Stimulated activated CD8-positive, alpha-beta memory T cell treated with anti-CD3 and anti-CD28 coated beads, Interleukin-15, amount 100 ng/mL, for 4 hours (primary cell): ENCODE measurements at places on chromosomes 1 and 21.

DNA sequence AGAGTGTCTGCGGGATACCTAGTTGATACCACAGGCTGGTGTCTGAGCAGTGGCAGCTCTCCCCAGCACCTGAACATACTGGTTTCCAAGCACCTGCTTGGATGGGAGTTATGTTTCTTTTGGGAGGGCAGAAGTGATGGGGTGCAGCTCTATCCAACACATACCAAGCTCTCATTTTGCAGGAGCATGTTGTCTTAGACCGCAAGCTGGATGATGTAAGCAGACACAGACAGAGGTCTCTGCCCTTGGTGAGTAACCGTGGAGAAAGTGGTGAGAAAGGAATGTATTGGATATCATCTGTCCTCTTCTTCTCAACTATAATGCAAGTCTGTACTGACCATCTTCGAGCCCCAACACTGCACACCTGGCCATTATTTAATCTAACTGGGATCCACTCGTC, 37.4 kb downstream of the ZNF496 start:
- no peak for DNase-seq

DNA sequence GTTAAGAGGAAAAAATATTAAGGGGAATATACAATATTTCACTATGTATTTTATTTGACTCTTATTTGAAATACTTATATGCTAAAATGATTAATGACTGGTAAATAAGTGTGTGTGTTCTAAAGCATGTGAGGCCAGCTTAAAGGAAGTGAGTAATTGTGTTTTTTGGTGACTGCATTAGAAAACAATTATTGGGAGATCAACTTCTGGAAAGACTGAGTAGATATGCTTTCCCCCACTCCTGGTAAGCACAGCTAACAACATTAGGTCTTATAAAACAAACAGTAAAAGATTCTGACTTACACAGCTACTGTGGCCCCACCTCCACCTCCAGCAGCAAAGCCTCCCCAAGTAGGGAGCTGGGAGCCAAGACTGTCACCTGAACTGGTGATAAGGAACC, 403.0 kb downstream of the SRGAP2C start:
- no peak for DNase-seq

- no peak for DNase-seq
Observed at GRCh38 chr1:61215676-61216289, 133.4 kb downstream of the NFIA start.

GRCh38 chr1:197063212-197063611, 3.8 kb downstream of the F13B start:
- DNase-seq: no peak

- DNase-seq: no peak
Observed at GRCh38 chr1:29772584-29773100, 536.3 kb downstream of the PTPRU start.

GRCh38 chr1:182754543-182755314, 34.8 kb upstream of the NPL start:
- no peak for DNase-seq

DNA sequence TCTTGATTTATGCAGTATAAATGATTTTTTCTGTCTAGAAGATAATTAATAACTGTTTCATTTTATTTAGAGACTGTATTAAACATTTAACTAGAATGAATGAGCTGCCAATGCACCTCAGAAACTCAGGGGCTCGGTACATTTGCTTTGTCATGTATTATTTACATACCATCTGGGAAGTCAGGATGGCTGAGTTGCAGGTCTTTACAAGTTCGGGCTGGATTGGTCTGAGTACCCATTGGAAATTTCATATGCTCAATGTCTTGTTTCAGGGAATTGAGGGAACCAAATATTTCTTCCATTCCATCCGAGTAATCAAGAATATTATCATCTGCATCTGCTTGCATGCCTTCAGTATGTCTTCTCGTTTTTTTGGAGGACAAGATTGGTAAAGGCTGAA, 221.7 kb downstream of the COL11A1 start:
- DNase-seq: no peak

GRCh38 chr1:198657550-198658064, 18.8 kb downstream of the PTPRC start:
- no peak for DNase-seq

- DNase-seq: no peak
Observed at GRCh38 chr21:25581582-25581981, 25.7 kb downstream of the MRPL39 start.

DNA sequence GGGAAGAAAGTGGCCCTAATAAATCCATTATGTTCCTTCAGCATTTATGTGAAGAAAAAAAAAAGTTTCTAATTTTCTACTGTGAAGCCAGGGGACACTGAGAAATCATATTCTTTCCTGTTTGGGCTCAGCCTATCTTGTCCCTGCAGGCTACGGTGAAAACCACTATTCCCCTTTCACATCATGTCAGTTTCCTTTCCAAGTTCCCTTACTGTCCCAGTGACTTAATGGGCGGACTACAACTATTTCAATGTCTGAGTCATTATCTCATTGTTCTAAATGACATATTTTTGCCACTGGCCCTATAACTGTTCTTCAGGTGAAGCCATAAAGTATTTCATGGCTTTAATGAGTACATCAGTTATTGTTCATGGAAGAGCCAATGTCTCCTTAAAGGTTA, 71.3 kb upstream of the BEND5 start:
- no peak for DNase-seq

DNA sequence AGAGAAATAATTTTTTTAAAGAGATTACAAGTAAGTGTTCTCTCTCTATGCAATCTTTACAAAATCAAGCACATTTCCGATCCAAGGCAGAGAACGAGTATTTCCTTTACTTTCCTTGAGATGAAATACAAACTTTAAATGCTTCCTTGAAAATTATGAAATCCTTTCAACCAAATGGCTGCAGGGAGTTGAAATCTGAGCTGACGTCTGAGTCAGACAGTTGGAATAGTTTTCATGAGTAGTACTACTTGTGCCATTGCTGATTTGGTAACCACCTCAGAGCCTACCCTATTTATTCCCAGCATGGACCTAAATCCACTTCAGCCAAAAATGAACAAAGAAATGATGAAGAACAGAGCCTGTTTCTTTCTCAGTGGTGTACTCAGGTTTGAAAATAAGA, 183.6 kb downstream of the GIPC2 start:
- DNase-seq: no peak

DNA sequence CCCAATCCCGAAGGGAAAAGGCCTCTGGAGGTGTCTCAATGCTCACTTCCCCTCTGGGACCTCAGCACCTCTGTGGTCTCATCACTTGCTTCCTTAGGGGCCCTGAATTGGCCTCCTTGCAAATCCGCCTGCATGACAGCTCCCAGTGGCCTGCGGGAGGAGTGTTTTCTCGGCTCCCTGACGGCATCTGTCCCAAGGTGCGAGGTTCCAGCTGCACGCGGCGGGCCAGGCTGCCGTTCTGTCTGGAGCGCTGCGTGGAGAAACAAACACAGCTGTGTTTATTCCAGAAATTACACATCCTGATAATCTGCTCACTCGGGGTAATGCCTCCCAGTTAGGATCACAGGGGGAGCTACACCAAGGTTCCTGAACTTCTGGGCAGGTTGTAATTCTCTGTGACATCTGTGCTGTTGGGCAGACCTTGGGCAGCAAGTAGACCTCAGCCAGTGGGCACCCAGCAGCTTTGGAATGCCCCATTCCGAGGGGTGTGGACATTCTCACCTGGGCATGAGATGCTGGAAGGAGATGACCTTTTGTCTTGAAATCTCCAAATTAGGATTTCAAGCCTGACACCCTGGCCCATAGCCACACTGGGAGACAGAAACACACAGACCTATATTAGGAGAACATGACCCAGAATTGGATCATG, 18.2 kb downstream of the EPHB2 start:
- no peak for DNase-seq

- DNase-seq: no peak
Observed at GRCh38 chr1:40313329-40313957, 3.6 kb downstream of the COL9A2 start.

DNA sequence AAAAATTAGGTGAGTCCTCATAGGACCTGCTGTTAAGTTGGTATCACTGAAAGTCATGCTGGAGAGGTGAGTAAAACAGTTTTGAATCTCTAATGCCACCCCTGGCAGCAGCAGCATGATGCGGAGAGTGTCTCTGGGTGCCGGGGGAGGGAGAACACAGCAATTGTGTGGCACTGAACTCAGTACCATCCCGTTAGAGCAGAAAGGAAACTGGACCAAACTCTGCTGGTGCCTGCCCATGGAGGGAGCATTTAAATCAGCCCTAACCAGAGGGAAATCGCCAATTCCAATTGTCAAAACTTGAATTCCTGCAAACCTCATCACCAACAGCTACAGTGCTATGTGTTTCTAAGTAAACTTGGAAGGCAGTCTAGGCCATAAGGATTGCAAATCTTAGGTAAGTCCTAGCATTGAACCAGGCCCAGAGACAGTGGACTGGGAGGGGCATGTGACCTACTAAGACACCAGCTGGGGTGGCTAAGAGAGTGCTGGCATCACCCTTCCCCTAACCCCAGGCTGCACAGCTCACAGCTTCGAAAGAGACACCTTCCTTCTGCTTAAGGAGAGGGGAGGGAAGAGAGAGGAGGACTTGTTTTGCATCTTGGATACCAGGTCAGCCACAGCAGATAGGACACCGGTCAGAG, 30.0 kb downstream of the CD53 start:
- no peak for DNase-seq

- DNase-seq: no peak
Observed at GRCh38 chr21:45570826-45571601, 28.8 kb upstream of the SLC19A1 start.

DNA sequence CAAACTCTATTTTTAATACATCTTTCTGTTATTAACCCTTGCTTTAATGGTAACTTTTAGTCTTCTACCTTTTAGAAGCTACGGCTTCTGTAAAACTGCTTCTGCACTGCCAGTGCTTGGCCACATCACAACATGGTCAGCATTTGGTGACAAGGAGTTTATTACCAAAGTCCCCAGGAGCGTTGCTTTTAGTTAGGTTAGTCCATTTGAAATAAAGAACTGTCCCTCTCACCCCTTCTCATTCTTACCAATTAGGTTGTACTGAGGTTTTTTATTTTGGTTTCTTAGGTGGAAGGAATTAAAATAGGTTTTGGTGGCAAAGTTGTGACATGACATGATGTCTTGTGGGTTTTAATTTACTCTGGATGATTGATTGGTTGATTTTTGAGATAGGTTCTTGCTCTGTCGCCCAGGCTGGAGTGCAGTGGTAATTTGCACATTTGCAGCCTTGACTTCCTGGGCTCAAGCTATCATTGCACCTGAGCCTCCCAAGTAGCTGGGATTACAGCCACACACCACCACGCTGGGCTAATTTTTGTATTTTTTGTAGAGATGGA, 39.2 kb downstream of the SPEN start:
- no peak for DNase-seq

- DNase-seq: no peak
Observed at GRCh38 chr1:208326033-208326432, 81.8 kb upstream of the PLXNA2 start.

GRCh38 chr1:234435620-234436019, 43.4 kb downstream of the TARBP1 start:
- no peak for DNase-seq

- no peak for DNase-seq
Observed at GRCh38 chr1:83691953-83692500, 306.9 kb downstream of the TTLL7 start.

DNA sequence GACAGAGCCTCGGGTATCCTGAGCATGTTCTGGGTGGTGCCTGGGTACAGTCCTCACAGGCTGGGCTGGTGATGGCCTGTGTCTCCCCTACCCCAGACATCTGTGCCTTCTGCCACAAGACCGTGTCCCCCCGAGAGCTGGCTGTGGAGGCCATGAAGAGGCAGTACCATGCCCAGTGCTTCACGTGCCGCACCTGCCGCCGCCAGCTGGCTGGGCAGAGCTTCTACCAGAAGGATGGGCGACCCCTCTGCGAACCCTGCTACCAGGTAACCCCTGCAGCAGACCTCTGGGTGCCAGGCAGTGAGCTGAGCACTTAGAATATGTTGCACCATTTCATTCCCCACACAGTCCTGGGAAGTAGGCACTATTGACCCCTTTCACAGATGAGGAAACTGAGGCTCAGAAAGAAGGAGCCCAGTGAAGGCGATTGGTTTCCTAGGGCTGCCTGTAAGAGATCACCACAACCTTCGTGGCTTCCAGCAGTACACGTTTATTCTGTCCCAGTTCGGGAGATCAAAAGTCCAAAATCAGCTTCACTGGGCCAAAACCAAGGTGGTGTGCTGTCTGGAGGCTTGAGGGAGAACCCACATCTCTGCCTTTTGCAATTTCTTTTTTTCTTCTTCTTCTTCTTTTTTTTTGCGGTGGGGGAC, 11.8 kb downstream of the FBLIM1 start:
- DNase-seq: no peak

GRCh38 chr1:236457775-236458174, 63.7 kb downstream of the EDARADD start:
- DNase-seq: no peak

- DNase-seq: no peak
Observed at GRCh38 chr1:150182247-150182646, 32.5 kb downstream of the PLEKHO1 start.

DNA sequence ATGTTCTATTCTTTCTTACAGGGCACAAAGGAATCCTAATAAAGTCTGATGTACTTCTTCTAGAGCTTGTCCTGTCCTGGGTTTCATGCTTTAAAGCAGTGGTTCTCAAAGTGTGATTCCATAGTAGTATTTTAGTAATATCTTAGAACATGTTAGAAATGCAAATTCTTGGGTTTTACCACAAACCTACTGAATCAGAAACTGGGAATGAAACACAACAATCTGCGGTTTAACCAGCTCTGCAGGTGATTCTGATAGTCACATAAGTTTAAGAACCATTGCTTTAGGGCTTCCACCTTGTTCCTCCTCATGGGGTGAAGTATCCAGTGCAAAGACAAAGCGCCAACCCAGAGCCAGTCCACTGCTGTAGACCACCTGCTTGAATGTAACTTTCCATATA, 41.1 kb downstream of the NGF start:
- DNase-seq: no peak

GRCh38 chr1:54936791-54937190, 43.6 kb upstream of the TMEM61 start:
- no peak for DNase-seq
